ENCODE measurements at places on chromosomes 12 and 14.

- no peak for DNase-seq
Measured at GRCh38 chr14:105839425-105840265, 313.3 kb downstream of the TMEM121 start.

DNA sequence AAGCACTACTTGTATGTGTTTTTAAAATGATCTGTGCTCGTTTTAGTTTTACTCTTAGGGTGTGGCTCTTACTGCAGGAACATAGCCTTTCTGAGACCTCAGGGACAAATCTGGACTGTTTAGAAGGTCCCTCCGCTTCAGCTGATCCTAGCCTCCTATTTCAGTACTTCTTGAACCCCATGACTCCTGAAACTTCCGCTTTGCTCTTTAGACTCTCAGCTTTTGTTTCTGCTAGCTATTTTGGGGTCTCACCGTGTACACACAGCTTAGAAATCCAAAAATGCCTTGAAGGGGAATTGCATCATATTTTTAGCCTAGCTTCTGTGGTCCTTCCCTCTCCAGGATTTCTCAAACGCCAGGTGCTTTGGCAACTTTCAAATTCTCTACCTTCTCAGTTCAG is 8.3 kb downstream of the OR11G2 start:
- no peak for DNase-seq

DNA sequence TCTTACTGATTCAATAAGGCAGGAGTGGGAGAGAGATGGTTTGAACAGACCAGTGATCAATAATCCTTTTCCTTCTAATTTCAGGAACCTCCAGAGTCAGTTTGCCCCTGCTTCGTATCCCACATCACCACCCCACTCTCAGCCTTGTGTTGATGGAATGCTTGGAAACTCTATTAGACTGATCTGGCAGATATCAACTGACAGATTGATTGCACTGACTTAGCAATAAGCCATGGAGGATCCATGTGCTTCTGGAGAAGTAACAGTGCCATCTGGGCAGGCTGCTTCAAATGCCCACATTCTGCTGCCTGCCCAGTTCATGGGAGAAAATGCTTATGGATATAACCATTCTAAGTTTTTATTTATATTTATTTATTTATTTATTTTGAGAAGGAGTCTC is 218.0 kb downstream of the SLC2A13 start:
- DNase-seq: no peak

- no peak for DNase-seq
Measured at GRCh38 chr14:33110737-33111443, 172.2 kb downstream of the NPAS3 start.

- peak; percentile 62 for DNase-seq
Measured at GRCh38 chr12:13165617-13166041, 30.9 kb upstream of the EMP1 start.

GRCh38 chr14:101464310-101464983 is 96.8 kb upstream of the DIO3 start:
- no peak for DNase-seq

DNA sequence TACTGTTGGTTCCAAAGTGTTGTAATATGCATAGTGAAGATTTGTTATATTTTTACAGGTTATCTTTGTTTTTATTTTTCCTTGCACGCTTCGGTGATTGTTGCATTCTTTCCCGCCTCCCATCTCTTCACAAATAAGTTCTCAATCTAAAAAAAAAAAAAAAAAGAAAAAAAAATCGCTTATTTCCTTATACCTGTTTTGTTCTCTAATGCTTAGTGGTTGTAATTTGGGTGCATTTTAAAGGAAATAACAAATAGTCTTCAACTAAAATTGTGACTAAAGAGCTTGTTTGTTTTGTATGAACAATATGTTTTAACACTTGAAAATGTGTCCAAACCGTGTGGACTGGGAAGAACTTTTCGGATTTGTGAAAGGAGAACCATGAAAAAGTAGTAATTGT is 1.5 kb downstream of the CAND1 start:
- DNase-seq: no peak

- no peak for DNase-seq
Measured at GRCh38 chr14:61695695-61696527, 598 bp downstream of the HIF1A start.

DNA sequence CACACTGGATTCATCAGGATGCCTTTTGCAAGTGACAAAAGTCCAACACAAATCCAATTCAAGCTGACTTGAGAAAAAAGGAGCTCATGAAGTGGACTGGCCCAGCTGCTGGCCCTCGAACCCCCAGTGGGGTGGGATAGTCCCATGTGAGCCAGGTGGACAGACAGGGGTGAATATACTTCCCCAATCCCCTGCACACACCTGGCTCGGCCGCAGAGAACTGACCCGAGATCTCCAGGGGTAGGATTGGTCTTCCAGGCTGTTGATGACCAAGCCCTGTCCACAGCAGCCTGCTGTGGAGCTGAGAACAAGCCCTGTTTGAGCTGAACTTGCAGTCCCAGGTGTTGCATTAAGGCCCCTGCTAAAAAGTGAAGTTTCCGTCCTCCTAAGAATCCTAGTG is 56.2 kb downstream of the TPCN1 start:
- no peak for DNase-seq

- DNase-seq: no peak
Measured at GRCh38 chr14:64442300-64442988, 22.9 kb upstream of the AKAP5 start.

GRCh38 chr12:105992849-105993740 is 145.7 kb downstream of the NUAK1 start:
- DNase-seq: no peak

DNA sequence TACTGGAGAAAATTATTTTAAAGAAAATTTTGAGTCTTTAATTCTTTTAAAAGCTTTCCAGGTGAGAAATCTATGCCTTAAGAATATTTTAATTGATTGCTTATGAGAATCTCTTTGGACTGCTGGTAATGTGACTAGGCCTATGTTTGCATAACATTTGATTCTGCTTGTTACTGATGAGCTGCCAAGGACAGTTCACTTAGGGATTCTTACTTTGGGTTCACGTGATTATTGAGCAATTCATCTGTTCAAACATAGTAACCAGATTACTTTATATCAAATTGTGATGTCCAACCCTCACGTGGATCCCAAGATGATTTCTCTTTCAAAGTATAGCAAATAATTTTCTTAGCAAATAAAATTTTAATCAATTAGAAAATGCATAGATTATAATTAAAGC is 27.4 kb upstream of the ABCD2 start:
- DNase-seq: no peak

GRCh38 chr14:89388853-89389252 is 28.2 kb downstream of the FOXN3 start:
- no peak for DNase-seq

DNA sequence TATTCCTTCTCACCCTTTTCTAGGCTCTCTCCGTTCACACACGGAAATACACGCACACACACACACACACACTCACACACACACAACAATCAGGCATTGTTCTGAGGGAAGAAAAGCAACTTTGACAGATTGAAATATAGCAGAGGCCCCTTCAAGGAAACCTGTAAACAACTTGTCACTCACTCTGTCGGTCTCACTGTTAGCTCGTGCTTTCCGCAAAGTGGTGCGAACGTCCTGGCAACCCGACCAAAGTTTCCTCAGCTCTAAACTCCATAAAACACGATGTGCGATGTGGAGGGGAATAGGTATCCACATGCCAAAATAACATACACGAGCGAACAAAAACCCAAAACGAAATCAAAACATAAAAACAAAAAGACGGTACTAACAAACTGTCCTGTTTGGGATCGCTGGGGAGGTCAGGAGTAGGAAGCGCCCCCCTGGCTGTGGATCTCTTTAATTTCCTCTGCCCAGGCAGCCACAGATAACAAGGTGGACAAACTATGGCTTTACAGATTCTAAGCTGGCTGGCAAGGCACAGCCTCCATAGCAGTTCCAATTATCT is 822 bp upstream of the SOX5 start:
- no peak for DNase-seq
